Stimulated activated CD4-positive, alpha-beta T cell treated with anti-CD3 and anti-CD28 coated beads, Interleukin-2, amount 100 ng/mL, for 4 hours (primary cell): ENCODE measurements at places on chromosomes 6 and 20.

DNA sequence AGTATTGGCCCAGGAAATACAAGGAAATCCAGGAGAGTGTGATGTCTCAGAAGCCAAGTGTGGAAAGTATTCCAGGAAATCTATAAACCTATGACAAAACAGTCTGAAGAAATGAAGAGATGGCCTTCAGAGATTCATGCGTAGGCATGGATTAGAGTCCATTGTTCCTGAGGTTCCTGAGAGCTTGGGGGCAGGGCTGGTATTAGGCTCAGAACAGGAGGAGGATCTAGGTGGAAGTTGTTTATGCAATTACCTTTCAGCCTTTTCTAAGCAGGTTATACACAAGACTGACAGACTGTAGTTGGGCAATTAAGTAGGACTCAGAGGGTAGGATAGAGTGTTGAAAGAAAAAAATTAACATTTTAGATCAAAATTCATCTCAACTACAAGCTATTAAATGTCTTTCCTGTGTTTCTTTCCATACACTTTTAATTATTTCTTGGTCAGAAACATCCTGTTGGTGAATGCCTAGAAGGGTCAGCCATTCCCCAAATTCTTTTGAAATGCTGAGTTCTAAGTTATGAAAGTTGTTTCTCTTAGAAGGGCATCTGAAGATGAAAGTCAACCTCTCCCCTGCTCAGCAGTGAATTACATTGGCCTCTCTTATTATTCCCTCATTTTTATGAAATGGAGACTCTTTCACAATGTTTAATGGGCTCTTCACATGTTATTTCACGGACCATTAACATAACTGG lies 201.2 kb upstream of the MYLIP start:
- no peak for DNase-seq

DNA sequence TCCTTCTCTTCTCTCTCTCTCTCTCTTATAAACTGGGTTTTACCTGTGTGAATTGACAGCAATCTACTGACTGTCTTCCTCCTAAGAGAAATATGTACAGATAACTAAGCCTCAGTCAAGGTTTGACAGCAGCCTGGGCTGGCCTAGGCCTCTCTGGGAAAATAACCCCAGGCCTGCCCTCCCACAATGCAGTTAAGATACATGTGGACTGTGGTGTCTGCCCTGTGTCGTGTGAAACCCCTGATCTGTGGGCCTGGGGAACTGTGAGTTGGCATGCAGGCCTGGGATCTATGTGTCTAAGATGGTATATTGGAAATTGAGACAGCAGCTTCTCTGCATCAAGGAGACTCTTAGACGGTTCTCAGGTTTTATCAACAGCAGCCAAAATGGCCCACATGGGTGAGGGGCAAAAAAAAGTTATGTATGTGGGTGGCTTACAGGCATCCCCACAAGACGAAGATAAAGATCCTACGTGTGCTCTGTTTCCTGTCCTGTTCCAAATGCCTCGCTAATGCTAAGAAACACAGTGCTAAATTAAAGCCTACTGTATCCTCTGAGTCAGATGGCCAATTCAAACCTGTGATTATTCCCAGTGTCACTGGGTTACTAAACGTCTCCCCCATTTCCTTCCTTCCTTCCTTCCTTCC lies 19.0 kb downstream of the LRFN2 start:
- DNase-seq: no peak

DNA sequence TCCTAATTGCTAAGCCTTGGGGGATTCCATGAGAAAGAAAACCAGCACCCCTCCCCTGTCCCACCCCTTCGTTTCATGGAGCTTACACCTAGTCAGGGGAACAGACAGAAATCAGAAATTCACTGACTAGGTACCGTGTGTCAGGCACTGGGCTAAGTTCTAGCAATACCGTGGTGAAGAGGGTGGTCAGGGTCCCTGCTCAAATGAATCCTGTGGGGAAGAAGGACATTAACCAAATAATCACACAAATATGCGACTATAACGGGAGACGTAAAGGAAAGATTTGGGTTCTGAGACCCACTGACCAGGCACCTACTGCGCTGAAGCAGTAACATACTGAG lies 65.1 kb upstream of the TOP1 start:
- DNase-seq: no peak

DNA sequence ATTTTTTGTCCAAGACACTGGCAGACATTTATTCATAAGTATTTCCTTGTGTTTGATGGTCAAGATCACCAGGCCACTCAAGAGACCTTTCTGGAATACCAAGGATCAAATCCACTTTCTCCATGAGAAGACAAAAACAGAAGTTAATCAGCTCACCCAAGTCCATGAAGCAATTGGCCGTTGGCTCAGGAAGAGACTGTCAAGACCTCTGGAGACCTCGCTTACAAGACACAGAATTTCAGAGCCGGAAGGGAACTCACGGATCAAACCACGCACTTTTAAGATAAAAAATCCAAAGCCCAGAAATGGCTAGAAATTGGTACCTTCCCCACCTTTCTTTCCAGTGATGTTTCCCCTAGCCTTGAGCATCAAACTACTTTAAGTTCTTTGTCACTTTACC lies 3.3 kb downstream of the TRERF1 start:
- no peak for DNase-seq

DNA sequence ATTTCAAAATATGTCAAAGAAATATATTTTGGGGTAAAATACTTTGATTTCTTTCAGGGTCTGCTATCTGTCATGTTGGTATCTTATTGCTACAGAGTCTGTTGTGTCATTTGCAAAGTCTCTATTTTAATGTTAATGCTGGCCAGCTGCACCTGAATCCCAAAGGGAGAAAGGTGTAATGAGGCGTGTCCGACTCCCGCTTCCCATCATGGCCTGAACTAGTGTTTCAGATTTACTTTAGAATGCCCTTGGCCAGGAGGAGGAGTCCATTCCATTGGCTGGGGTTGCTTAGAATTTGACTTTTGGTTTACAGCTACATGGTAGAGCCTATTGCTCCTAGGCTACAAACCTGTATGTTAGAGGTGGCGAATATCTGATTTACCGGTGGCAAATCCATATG lies 69.3 kb downstream of the FAM50B start:
- no peak for DNase-seq

DNA sequence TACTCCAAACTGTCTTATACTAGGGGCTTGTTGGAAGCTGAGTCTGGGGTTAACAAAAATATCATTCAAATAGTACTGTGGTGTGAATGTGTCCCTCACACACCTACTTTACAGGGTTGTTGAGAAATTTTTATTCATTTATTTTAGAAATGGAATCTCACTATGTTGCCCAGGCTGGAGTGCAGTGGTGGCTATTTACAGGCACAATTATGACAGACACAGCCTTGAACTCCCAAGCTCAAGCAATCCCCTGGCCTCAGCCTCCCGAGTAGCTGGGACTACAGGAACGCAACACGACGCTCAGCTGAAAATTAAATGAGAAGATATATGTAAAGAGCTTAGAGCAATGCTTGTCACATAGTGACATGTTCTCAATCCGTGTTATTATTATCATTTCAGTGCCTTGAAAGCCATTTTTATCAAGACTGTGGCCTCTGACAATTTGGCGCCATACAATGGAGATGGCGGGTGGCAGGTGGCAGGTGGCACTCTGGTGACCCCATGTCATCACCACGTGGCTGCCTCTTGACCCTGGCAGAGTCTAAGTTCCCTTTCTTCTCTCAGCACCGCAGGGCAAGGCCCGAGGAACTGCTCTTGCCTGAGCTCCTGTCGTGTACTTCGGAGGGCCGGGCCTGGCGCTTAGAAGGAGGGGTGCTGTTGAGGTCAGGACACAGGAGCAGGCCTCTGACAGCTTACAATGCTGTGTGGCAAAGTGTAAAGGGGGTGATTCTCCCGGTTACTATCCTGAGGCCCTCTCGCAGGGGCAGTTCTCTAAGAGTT lies 64.5 kb downstream of the STX11 start:
- no peak for DNase-seq

GRCh38 chr6:129936329-129937165 lies 75.4 kb upstream of the TMEM244 start:
- DNase-seq: peak; percentile 19

- no peak for DNase-seq
Measured at GRCh38 chr6:137811916-137812553, 55.0 kb upstream of the TNFAIP3 start.

DNA sequence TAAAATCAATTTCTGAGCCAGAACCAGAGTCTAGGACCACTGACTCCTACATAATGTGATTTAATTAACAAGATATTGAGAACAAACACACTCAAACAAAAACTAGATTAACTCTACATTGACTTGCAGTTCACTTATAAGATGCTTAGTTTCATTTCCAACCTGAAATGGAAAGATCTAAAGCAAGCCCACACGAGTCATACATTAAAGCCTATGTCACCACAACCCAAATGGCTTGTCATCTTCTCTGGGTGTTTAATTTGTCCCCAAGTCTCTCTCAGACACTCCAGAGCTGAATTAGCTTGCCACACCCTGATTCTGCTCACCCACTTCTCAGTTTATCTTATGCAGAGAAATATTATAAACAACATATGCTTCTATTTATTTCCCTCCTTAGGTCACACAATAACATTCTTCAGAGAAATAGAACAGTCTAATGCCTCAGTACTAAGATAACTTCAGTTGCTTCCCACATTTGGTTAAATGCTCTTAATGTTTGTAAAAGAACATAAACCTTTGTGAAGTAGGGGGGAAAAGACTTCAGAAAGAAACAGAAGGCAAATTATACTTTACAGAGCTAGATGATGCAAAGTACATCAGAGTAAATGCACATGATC lies 8.8 kb upstream of the FBXO30 start:
- DNase-seq: no peak

- no peak for DNase-seq
Measured at GRCh38 chr6:16546861-16547260, 214.4 kb downstream of the ATXN1 start.

DNA sequence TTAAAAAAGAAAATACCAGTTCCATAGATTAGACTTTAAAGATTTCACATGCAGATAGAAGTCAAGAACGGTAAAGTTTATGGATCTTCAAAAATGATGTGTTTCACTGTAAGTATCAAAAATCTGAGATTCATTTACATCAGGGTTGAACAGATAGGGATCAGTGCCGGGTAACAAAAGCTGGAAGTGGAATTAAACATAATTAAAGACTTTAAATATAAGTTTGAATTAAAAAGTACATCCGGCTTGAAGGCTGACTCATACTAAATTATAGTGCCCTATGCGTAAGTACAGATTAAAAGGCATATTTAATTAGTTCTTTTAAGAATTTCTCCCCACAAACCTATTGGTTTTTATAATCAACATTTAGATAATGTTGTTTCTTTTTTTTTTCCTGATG lies 312.7 kb downstream of the PRL start:
- DNase-seq: no peak

DNA sequence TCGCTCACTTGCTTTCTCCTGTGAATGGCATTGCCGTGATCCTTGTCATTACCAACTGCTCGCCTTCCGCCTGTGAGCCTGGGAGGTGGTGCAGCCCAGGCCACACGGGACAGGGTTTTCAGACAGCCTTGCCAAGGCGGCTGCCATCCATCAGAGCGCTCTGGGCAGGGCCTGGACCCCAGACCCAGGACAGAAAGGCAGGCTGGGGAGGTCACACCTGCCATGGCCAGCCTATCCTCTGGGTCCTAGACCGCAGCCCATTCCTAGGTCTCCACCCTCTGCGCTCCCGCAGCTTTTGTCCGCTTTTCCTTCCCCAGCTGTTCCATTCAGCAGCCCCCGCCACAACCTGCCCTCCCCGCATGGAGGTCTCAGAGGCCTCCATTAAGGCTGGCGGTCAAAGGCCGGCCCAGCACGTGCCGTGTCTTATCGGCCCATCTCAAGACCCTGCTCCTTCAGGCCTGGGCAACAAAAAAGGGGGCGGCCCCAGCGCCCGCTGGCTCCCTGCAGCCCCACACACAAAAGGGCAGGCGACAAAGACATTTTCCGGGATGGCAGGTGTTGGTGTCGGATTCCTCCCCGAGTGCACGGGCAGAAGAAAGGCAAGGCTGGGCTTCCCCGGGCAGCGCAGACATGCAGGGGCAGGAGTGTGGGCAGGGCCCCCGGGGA lies 28.1 kb downstream of the INSM1 start:
- no peak for DNase-seq

GRCh38 chr20:60624066-60624465 lies 628.0 kb upstream of the CDH4 start:
- DNase-seq: no peak

DNA sequence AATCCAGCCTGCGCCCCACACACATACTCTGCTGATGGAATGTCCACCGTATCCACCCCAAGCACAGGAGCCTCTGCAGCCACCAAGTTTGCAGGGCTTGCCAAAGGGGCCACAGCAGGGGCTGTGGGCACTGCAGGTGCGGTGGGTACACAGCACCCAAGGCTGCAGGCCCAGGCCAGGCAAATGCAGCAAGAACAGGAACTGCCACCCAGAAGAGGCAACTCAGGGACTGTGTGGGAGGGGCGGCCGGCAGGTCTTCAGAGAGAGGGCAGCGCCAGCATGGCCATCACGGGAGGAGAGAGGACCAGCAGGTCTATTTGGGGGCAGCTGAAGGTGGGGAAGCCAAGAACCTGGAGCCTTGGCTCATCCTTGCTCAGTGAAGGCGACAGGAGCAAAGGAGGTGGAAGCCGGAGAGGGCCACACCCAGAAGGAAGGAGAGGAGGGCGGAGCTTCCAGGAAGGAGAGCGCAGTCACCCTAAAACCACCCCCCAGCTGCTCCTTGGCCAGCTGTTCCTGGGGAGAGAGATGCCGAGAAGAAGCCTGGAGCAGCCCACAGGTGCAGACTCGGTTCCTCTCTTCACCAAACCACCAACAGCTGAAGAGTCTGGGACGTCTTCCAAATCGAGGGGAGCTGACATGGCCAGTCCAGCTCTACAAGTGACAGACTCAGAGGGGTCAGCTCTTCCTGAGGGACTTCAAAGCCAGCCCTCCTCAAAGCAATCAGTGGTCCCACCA lies 265.1 kb upstream of the CDYL start:
- no peak for DNase-seq

- no peak for DNase-seq
Measured at GRCh38 chr6:152673236-152673635, 24.5 kb upstream of the MYCT1 start.

DNA sequence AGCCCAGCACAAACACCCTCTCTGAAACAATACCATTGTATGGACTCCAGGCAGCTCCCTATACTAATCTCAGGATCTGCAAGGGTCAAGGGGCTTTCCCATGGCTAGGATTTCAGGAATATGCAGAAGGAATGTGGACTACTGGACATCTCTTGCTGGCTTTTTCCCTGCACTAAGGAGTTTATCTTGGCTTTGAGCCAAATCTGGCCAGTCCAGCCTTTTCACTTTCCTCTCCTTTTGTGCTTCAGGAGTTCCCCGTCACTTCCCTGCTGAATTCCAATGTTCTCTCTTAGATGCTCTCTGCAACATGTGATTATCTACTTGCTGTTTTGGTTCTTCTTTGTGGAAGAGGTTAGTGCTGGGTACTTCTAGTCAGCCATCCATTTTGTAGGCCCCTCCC lies 568.2 kb downstream of the HDGFL1 start:
- no peak for DNase-seq

DNA sequence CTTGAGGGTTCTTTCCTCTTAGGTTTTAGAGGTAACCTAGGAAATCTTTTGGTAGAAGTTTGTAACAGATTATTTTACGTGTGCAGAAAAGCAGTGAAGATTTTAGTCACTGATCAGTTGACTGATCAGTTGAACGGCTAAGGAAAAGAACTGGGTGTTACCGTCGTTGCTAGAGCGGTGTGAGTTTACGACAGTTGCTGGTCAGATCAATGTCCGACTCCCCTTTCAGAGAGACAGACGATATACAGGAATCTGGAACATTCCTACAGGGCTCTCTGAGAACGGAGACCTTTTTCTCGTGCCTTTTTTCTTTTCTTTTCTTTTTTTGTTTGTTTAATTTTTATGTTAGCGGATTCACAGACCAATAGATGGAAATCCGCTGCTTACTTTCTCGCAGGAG lies 132.1 kb upstream of the ZNF184 start:
- no peak for DNase-seq
